ENCODE measurements at places on chromosomes 1 and 21.

DNA sequence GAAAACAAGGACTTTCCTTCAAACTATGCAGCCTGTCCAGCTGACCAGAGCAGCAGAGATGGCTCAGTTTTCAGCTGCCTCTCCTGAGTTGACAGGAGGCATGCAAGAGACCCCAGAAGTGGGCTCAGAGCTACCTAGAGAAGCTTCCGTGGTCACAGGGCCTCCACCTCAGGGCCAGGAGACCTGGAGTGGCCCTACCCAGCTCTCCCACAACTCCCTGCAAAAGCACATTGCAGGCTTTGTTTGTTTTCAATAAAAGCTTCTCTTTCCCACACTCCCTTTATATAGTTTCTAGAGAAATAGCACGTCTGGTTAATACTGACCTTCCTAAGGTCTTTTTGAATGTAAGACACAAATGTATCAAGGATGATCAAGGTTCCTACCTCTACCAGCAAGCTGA is 40.1 kb downstream of the RRAGC start:
- no peak for DNase-seq

DNA sequence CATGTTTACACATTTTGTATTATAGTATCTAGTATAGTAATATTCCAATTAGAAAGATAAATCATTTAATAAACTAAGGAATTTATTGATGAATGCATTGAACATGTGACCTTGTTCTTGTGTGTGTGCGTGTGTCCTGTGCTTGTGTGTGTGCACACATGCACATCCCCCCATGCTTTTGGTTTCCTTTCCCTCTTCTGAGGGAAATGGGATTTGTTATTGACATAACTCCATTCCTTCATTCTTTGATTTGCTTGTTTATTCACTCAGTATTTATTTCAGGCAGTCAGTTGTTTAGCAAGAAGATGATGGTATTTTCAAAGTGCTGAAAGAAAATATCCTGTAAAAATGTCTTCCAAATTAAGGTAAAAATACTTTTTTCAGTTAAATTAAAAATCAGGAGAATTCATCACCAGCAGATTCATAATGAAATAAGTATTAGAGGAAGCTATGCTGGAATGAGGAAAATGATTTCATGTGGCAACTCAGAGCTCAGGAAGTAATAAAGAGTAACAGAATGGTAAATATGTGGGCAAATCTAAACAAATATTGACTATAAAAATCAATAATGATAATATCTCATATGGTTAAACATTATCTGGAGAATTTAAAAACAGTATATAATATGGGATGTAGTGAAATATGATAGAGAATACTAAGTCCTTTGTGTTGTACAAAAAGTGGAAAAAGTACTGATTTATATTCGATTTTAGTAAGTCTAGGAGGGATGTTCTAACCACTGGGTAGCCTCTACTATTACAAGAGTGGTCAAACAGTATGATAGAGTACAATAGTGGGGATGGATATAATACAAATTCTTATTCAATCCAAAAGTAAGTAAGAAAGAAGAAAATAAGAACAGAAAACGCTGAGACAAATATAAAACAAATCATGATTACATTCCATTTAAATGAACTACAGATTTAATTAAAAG is 35.2 kb upstream of the SIPA1L2 start:
- DNase-seq: no peak

DNA sequence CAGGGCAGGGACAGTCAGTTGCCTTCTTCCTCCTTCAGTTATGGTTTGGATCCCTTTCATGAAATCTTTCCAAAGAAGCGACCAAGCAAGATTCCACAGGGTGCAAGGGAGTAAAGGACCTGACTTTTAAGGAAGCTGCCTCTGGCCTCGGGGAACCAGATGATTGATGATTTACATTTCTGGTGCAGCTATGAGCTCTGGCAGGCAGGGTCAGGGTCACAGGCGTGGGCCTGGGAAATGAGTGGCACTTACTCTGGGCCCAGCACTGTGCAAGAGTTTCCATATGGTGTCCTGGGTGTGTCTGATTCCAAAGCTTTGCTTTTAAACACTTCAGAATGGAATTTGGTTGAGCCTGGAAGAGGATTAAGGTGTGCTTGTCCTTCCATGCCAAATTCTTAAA is 7.2 kb upstream of the CRABP2 start:
- no peak for DNase-seq

- no peak for DNase-seq
These were observed 17.8 kb downstream of the IFFO2 start for GRCh38 chr1:18938707-18939070.

DNA sequence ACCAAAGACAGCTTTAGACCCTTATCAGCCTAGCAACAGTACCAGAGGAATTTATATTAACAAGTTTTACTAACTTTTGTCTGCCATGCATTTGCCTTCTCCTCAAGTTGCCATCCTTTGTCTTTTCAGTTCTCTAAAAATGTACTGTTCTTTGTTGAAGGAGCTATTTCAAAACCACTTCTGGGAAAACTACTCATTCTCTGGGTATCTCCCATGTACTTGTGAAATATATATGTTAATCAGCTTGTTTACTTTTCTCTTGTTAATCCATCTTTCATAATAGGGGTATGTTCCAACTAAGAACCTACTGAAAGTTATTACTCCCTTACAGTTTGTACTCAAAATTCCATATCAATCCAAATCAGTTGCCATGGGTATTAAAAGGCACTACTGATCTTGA is 16.3 kb downstream of the DPYD start:
- DNase-seq: no peak

DNA sequence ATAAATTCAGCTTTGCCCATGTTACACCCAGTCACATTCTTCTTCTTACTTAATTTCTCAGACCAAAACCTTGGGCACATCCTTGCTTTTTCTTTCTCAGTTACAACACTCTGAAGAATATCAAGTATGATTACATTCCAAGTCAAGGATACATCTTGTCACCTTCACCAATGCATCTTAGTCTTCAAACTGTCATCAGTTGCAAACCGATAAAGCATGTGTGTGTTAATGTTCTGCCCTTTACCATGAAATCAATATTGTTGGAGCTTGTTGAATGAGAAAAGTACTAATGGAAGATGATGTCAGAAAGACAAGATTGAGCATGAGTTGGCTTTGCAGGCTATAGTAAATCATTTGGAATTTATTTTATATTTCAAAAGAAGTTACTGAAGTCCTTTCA is 764.6 kb downstream of the NCAM2 start:
- DNase-seq: no peak

GRCh38 chr1:86865973-86866637 is 47.8 kb downstream of the SELENOF start:
- no peak for DNase-seq

Measured in femur (tissue), 1 donor.